ENCODE measurements at places on chromosomes 6 and 20.

GRCh38 chr20:58459058-58459750, 56.0 kb downstream of the APCDD1L start:
- no peak for DNase-seq

DNA sequence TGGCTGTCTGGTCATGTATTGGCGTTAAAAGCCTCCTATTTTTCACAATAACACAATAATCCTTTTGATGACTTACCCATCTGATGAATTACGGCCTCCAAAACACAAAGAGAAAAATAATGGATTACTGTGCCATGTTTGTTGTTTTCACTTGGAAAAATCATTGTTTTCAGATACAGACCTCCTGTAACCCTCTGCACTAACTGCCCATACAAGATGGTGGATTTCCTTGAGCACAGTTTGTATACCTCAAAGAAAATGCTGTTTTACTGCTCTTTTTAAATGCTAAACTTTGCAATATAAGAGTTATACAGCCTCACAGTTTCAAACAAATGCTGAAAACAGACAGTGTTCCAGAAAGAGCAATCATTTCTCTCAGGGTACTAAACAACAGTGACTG, 61.0 kb downstream of the SMLR1 start:
- no peak for DNase-seq

DNA sequence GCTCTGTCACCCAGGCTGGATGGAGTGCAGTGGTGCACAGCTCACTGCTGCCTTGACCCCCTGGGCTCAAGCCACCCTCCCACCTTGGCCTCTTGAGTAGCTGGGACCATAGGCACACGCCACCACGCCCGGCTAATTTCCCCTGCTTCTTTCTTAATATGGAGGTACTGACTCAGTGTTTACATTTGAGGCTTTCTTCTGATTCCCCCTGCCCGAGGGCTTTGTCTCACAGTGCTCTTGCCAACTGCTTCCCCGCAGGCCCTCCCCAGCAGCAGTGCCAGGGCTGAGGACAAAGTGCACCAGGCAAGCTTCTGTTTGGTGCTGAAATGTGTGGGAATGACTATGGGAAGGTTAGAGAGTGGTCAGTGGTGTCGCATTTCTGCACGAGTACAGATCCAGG, 34.8 kb downstream of the NR2E1 start:
- no peak for DNase-seq

DNA sequence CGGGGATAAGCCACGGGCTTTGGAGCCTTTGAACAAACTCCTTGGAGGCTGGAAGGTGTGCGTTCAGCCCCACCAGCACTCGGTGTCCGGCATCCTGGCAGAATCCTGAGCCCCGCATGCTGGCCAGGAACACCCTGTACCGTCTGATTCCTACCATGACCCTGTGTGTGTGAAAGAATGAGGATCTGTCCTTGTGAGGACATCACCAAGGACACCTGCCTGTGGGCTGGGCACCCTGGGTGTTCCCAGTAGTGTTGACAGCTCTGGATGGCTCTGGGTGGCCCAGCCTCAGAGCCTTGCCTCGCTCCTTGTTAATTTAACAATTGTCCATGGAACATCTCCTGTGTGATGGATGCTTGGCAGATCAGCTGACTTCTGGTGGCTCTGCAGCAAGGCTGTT, 234.3 kb downstream of the QKI start:
- no peak for DNase-seq

DNA sequence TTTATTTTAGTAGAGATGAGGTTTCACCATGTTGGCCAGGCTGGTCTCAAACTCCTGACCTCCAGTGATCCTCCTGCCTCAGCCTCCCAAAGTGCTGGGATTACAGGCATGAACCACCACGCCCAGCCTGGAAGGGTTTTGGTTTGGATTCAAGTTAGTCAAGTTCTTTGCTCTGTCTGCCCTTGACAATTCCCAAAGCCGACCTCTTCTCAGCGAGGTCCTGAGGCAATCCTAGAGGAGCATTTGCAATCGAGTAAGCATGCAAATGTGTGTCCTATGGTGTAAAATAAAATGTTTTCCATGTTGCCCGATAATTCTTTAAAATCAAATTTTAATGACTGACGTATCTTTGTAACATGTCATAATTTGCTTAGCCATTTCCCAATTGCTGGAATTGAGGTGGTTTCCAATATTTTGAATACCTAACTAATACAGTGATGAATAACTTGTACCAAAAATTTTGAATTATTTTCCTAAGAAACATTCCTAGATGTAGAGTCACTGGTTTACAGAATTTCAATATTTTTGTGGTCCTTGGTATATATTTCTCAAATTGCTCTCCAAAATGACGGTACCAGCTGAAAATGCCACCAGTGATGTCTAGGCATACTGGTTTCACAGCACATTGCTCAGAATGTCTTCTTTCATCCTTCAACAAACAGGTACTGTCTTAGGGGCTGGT, 38.7 kb downstream of the GTF2H5 start:
- DNase-seq, result no peak

GRCh38 chr20:56430957-56431356, 18.9 kb downstream of the CASS4 start:
- no peak for DNase-seq

DNA sequence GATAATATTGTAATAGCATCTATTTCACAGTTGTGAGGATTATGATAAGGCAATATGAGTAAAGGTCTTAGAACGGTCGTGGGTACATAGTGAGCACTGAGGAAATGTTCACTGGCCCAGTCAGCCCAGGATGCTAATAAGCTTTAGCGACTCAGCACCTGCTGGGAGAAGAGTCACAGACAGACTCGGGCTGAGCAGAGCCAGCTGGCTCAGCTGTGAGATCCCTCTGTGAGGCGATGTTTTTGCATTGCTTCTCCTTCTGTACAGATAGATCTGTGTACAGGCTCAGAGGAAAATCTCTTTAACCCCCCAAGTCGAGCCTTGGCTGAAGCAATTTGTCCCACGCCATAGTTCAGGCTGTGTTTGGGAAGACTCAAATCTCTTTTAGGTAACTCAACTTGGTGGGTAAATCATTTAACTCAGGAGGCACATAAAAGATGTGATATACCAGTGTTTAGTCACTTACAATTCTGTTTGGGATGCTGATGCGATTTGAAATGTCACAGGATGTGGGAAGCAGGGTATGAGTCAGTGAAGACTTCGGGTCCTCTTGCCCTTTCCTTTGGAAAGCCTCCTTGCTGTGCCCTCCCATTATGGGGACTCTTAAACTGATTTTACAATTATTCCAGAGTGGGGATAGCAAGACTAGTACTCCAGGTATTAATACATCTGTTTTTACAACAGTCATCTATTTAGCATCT, 53.1 kb downstream of the PHACTR1 start:
- peak; percentile 17 for DNase-seq

GRCh38 chr6:113171882-113172281, 685.3 kb upstream of the MARCKS start:
- DNase-seq, result no peak

- no peak for DNase-seq
These were observed 30.1 kb downstream of the KIF25 start for GRCh38 chr6:168027521-168027920.
